ENCODE measurements at places on chromosomes 16 and 17. TPM values are rescaled to one million over a fixed set of nuclear protein-coding genes. Genes with fewer than 3 reads are reported as not detected.
A peak's percentile ranks its signal among the peaks of the same experiment; 100 is the strongest.

- DNase-seq: no peak
Observed at GRCh38 chr16:51936846-51937245, 610.1 kb downstream of the TOX3 start.

DNA sequence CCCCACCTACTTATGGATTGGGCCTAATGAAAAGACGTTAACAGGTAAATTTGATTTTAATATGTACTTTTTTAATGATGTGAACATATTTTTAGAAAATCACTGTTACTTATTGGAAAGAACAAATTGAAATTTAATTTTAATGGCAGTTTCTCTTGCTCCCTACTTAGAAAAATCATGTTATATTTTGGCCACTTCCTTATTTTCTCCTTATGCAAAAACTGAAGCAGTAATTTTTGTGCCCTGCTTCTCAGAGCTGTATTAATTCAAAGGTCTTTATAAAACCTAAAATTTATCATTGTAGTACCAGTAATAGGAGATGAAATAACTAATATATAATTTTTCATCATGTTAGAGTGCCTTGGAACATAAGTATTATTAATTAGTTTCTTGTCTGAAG lies 2.8 kb downstream of the ZPBP2 start:
- DNase-seq: no peak

GRCh38 chr17:20074001-20074400 lies 64.8 kb downstream of the SPECC1 start:
- no peak for DNase-seq

GRCh38 chr17:81578561-81579225 lies 26.5 kb upstream of the FAAP100 start:
- DNase-seq: no peak

GRCh38 chr17:12730931-12731521 lies 58.3 kb upstream of the ARHGAP44 start:
- DNase-seq: peak; percentile 89

DNA sequence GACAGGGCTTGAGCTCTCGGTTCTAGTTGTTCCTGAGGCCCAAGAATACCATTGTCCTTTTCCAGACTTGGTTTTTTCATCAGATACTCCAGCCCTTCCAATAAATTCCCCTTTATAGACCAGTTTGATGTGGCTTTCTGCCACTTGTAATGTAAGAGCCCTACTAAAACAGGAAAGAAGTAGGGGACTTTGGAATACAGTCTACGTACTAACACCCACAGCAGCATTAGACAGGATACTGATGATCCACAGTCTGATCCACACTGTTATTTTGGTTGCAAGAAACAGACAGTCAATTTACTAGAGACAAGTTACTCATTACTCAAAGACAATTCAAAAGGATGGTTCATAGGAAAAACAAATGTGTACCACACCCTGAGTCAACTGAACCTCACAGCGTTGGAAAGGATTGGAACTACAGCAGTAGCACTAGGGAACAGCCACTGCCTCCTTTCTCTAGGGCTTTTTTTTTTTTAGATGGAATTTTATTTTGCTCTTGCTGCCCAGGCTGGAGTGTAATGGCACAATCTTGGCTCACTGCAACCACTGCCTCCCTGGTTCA lies 45.9 kb upstream of the MED13 start:
- DNase-seq: no peak

DNA sequence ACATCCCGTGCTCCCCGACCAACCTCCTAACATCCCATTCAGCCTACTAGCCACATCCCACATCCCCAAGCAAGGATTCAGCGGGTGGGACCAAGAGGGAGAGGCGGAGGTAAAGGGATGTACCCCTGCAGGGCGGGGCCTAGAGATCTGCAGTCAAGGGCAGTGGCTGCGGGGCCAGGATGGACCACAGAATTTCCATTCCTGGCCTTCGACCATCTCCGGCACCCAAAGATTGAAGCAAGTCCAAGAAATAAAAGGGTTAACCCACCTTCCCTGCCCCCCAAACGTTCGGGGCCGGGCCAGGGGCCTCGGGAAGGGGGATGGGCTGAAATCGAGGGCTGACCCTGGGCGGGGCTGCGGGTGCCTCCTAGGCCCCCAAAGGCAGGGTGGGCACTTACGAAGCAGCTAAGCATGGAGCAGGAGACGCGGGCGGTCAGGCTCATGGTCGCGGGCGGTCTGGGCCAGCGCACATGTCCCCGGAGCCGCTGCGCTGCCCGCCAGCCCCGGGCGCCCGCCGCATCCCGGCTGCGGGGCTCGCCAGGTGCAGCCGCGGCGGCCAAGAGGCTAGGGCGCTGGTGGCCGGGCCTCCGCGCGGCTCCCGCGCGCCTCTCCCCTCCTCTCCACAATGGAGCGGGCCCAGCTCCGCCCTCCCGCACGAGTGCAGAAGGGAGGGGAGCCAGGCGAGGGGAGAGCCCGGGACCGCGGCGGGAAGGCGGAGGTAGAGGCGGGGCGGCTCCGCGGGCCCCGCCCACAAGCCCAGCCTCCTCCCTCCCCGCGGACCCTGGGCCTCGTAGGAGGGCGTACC lies at the start of gene MTMR4:
Gene MTMR4 (minus strand): TSS at position 674 of the 805 bp plus-strand sequence. CDS start 231 bp downstream, at position 443.
- DNase-seq: peak; percentile 97

DNA sequence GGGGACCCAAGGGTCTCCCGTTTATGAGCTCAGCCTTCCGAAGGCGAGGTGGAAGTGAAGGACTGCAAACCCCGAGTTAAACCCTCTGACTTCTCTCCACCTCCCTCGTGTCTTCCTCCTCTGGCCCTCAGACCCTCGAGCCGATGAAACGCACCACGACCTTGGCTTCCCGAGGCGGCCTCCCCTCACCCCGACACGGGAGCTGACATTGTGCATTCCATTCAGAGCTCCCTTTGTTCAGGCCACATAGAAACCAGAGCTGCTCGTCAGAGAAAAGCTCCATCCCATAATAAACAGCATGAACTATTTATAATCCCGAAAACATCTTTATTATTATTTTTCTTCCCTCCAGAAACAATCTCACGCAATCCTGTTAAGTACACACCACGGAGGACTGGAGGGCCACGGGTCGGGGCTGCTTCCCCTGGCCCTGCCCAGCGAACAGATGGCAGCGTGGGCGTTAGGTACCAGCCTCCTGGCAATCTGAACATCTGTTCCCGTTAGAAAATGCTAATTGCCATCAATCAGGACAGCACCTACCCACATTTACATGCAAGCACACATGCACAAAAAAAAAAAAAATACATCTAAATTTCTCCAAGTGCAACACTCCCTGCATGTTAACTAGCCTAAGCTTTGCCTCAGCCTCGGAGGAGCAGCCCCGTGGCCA lies 145.7 kb downstream of the RBFOX3 start:
- DNase-seq: no peak

DNA sequence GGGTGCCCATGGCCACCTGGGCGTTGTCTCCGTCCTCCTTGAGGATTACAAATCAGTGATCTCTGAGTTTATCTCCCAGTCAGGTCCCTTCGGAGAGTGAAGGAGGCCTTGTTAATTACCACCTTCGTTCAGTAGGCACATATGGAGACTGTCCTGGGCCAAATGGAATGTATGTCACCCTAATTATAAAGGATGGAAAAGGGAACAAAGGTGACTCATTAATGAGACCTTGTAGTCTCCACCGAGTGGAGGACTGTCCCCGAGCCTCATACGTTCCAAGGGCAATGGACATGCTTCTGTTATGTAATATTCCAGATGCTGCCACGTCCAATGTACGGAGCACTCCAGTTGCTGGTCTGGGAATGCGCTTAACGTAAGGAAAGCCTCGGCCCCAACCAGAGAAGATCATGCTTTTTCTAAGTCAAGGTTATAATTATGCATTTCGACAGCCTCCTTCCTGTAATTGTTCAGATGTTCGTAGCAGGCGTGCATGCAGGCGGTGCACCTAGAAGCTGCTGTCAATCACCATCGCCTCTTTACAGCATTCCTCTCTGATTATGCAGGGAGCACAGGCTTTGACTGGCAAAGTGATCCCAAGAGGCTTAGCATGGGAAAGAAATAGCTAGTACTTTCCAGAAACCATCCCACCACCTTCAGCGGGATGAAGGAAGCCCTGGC lies 22.4 kb upstream of the SEC14L1 start:
- DNase-seq: no peak

- no peak for DNase-seq
Observed at GRCh38 chr17:27352448-27353032, 58.6 kb downstream of the WSB1 start.

TBX6 gene
- total RNA-seq: 1.6 TPM

RAB34 gene
- 189 TPM for total RNA-seq

ZSCAN10 gene
- total RNA-seq: 212 TPM

DOK4 gene
- total RNA-seq: 13.1 TPM

CES5A gene
- not detected for total RNA-seq
